ENCODE measurements at places on chromosomes 5 and 9.

- DNase-seq = no peak
These were observed 34.1 kb downstream of the GADD45G start for GRCh38 chr9:89638893-89639292.

DNA sequence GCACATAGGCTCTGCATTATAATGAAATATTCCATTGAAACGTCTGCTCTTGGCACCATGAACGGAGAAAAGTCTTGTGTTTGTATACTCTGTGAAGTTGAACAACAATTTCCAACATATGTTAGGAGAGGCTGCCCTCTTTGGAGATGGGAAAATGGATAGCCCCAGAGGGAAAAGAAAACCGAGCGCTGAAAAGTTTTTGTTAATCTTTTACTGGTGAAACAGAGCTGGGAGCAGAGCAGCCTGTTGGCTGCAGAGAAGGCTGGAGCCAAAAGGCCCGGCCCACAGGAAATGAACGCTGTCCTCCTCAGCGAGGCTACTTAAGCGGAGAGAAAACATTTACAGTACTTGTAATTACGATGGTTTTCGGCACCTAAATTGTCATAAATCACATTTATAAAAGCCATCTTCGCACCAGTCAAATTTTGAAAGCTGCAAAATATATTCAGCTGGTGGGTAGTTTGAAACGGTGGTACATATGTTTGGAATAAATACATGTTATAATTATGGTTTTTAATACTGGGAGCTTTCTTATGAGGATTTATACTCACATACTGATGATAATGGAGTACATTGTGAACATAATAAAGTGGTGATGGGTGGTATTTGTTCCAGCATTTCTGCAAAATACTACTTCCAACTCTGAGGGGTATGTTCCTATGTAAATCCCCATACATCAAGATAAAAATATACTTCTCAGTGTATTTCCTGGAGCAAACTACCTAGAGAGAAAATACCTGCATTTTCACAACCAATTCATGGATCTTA lies 129.6 kb upstream of the CNTLN start:
- DNase-seq = no peak

- no peak for DNase-seq
These were observed 1823.4 kb downstream of the MAT2B start for GRCh38 chr5:165328846-165329245.

DNA sequence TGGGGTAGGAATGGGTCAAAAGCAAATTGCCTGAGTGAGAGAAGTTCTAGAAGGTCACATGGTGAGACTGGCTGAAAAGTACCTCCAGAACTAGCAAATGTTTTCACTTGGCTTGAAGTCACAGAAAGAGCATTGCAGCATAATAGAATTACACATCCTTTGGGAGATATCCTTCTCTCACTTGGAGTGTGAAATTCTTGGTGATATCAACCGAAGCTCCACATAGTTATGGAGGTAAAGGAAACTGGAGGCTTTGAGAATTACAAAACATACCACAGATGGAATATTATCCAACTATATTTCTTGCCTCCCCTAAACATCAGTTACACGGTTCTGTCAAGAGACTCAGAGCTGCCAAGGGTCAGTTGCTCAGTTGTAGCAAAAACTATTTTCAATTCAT lies 182.4 kb downstream of the SEMA5A start:
- no peak for DNase-seq

- DNase-seq = no peak
These were observed 3.4 kb downstream of the BTNL9 start for GRCh38 chr5:181043285-181044092.

DNA sequence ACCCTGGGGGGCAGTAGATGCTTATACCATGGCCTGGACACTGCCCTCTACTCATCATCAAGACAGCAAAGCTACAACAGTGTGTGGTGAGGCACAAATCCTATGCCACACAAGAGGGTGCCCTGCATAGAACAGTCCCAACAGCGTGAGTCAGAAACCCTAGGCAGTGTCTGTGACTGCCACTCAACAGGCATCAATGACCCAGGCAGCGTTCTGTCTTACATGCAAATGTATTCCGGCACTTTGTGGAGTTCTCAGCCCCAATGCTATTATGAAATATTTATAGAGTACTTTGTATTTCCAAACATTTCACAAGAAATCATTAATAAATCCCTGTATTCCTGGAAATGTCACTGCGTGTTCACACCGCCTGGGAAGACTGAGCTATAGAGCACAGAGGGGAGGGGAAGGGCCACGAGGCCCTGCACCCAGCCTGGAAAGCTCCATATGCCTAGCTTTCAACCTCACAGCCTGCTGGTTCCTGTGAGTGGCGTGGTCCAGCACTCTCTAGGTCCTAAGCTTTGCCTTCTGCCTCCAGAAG lies 77.7 kb downstream of the NIPSNAP3B start:
- DNase-seq = no peak

DNA sequence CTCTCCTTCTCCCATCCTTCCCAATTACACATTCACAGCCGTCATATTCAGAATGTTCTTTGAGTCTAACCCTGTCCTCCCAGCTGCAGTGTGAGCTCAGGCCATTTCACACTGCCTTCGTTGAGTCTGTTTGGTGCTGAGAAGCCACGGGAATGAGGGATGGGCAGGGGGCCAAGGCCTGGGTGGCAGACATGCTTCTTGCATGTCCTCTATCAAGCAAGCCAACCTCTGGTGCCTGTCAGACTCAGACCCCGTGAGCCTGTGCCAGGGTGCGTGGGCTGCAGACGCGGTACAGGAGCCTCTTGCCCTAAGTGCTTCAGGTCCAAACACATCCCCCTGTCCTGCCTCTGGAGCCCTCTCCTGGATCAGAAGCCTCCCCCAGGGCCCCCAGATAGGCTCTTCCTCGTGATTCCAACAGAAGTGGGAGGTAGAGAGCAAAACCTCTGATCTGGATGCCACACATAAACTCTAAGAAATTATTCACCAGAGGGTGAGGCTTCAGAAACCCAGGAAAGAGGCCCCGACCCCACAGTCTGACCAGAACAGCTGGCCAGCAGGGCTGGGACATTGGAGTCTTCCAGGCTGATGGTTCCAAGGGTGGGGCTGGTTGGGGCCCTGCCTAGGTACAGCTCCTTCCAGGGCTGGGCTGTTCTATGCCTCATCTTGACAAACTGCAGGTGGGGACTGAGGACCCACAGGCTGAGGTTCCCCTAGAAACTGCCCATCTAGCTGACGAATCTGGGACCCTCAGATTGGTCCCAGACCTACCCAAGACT lies 46.7 kb upstream of the CDKN2AIPNL start:
- DNase-seq = no peak

- no peak for DNase-seq
These were observed 28.7 kb downstream of the ROR2 start for GRCh38 chr9:91921371-91921770.

GRCh38 chr9:16028548-16028947 lies 475.7 kb downstream of the CCDC171 start:
- no peak for DNase-seq

DNA sequence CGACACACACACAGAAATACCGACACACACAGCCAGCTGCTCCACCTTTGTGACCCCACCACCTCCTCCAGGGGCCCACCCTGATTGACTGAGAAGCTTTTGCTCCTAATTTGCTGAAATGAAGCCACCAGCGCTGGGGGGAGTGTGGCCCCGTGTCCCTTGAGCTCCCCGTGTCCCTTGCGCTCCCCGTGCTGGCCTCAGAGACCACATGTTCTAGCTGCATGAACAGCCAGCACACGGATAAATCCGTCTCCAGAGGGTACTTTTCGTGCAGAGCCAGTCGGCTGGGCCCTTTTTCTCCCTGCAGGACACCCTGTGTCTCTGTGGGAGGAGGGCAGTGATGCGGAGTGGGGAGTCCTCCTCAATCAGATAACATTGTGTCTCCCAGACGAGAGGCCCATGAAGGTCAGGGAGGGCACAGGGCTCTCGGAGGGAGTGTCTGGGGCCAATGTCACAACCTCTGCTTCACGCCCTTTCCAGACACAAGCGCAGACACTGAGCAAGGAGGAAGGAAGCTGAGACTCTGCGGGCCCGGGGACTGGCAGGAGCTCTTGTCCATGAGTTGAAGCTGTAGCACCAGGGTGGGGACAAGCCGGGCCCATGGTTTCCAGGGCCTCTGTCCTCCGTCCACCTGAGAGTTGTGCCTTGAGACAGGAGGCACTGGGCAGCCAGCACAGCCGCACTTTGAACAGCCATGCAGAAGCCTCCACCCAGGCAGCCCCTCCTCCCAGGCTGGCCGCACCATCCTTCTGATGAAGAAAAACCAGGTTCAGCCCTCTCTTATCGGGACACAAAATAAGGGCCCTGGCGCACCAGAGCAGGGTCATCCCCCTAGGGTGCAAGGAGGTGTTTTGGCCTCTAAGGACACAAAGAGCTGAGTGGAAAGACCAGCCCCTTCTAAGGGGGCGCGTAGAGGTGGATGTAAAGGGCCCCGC lies 36.4 kb upstream of the SLC6A19 start:
- no peak for DNase-seq

DNA sequence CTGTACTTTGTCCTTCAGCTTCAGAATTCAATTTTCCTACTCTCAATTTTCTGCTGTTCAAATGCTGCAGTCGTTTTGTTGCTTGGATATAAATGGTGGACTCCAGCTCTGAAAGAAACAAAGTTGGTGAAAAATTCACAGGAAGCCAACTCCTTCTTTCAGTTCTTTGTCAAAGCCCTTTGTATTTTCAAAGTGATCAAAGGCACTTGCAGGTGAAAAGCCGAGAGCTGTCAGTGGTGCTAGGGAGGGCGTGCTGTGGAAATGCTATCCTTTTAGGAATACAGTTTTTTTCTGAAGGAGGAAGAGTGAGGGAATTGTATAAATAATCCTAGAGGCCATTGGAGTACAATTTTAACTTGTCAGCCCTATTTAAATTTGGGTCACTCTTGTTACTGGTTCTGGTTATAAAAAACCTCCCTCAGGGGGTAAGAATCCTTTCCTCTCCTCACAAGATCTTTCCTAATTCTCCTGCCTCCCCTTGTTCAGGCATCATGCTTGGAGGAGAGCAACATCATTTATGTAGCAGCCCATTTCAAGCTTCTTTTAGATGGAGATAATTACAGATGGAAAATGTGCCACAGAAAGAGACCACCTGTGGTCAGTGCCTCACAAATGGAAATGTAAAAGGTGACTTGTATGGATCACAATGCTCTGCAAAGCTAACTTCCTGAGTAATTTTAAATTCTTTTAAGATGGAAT lies 62.5 kb upstream of the GHR start:
- DNase-seq = no peak

GRCh38 chr5:136206361-136206760 lies 13.4 kb upstream of the SMIM32 start:
- no peak for DNase-seq

DNA sequence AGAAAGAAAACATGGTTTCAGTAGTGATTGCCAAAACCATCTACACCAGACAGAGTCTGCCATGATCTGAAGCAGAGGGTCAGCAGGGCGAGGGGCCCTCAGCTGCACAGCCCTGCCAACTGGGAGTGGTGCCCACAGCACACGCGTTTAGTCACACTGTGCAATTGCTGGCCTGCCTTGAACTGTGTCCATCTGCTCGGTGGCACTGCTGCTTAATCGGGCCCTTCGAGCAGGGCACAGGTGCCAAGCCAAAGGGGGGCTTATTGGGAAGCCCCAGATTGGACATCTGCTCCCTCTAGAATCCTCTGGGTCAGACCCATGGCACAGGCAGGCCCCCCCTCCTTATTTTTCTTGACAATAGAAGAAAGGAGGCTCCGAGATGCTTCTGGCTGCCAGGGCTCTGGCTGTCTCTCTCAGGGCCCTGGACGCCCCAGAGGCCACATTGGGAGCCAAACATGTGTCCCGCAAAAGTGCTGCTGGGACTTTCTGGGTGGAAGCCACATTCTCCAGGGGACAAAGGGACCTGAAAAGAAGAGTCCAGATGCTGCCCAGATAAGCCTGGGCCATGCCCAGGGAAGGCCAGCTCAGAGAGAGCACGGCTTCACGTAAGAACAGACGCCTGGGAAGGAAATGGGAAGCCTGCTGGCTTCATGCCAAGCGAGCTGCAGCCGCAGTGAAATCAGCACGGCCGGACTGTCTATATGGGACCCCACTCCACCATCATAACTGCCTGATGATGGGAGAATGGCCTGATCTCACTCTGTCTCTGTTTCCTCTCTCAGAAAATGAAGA lies 349.2 kb downstream of the GADD45G start:
- DNase-seq = no peak

- DNase-seq = no peak
These were observed 132.9 kb downstream of the LHFPL2 start for GRCh38 chr5:78515670-78516069.

DNA sequence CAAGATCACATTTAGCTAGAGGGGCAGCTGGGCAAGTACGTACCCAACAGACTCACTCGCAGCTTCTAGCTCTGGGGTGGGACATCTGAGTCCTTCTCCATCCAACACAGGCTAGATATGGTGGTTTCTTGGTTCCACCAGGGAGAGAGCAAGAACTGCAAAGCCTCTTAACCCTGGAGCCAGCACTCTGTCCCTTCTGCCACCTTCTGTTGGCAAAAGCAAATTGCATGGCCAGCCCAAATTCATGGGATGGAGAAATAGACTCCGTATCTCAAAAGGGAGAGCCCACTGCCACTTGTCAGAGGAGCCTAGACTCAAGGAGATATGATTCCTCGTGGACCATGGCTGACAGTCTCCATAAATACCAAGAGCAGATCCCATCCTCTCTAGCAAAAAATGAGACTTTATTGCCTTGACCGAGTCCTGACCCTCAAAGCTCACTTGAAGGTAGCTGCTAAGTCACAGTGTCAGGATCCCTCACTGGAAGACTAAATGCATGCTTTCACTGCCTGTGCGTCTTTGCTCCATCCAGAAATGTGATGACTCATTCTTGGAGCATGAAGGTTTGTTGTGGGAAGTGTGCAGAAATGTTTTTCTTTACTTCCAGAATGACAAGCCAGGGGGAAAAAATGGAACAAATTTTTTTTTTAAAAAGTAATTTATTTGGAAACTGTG lies 28.8 kb upstream of the ROR2 start:
- DNase-seq = peak; percentile 51

GRCh38 chr5:139637438-139638089 lies 10.6 kb upstream of the CXXC5 start:
- peak; percentile 82 for DNase-seq

DNA sequence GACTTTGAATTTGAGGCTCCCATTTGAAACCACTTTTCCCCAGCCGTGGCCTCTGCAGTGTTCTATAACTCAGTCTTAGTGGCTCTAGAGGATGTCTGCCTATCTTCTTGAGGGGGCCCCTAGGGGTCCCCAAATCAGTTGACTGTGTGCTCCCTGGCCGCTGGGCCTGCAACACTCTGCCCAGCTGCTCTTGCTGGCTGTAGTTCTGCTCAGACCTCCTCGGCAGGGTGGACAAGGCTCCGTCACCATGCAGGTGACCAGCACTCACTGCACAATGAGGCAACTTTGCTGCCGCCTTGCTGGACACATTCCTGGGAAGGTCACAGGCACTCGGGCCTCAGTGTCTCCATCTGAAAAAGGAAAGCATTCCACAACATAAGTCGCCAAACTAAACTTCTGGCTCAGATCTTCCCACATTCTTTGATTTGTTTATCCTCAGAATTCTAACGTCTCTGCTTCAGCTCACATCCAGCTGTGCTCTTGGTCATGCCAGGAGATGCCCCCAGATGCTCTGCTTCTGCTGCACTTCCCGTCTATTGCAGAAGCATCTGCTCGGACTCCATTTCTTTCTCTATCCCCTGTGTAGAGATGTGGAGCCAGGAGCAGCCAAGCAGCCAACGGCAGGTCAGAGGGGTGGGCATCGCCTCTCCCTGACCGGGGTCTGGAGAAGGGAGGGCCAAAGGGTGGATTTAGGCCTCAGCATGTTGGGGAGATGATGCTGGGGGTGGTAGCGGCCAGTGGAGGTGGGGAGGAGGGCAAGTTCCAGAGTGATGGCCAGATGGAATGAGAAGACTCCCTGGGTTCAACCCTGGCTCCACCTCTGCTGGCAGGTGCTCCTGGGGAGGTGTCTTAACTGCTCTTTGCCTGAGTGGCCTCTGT lies 133.6 kb downstream of the MVB12B start:
- no peak for DNase-seq

- no peak for DNase-seq
These were observed 16.6 kb upstream of the FBP2 start for GRCh38 chr9:94610181-94610606.
